Large intestine (tissue), 12 donors: ENCODE measurements at places on chromosomes 1 and 21. TPM values are rescaled to one million over a fixed set of nuclear protein-coding genes. Genes with fewer than 3 reads are reported as not detected.

LMX1A gene
- 1.3 TPM for polyA plus RNA-seq

OPRD1 gene
- 1.5 TPM for polyA plus RNA-seq

KAZN gene
- 30.4 TPM for polyA plus RNA-seq

DIO1 gene
- polyA plus RNA-seq, result 0.58 TPM

PALMD gene
- 4.6 TPM for polyA plus RNA-seq

BACE2 gene
- polyA plus RNA-seq, result 20.7 TPM

SON gene
- polyA plus RNA-seq, result 252 TPM

PSRC1 gene
- polyA plus RNA-seq, result 12.9 TPM

CTXND2 gene
- polyA plus RNA-seq, result not detected

PTPRC gene
- 18.9 TPM for polyA plus RNA-seq

DNA sequence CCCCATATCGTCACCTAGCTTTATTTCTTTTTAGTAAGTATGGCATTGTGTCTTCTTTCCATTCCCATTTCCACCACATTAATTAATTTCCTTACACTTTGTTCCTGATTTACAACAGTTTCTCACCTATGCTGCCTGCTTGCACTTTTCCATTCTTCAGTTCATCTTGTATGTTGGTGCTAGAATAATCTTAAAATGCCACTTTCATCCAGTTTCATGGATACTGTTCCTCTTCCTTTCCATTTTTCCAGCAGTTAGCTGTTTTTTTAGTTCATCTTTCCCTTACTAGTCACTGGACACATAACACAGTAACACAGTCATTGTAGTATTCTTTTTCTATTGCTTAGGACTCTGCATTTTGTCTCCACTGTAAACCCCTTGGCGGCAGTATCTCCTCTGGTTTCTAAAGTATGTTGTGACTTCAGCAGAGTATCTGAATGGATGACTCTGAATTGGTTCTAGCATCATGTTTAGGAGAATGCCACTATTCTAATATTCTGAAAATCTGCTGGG lies 2.1 kb downstream of the CDC7 start:
- H3K36me3 ChIP-seq, result no peaks in the 10 kb centered on the region
- no peaks in the 10 kb centered on the region for H3K27me3 ChIP-seq
- no peak overlapping the region for H3K4me3 ChIP-seq
- DNase-seq, result no peak
- peaks cover 2% of the 10 kb centered on the region for H3K4me1 ChIP-seq

GRCh38 chr1:18072066-18072465 lies 35.5 kb upstream of the IGSF21 start:
- no peak overlapping the region for H3K27ac ChIP-seq
- H3K4me1 ChIP-seq, result no peaks in the 10 kb centered on the region
- no peak for DNase-seq
- no peak overlapping the region for H3K4me3 ChIP-seq
- H3K36me3 ChIP-seq, result no peaks in the 10 kb centered on the region

- no peaks in the 10 kb centered on the region for H3K4me1 ChIP-seq
- H3K27ac ChIP-seq, result no peak overlapping the region
- no peak for DNase-seq
- no peaks in the 10 kb centered on the region for H3K27me3 ChIP-seq
These were observed 5.5 kb downstream of the CACYBP start for GRCh38 chr1:175005085-175005783.

GRCh38 chr1:156704166-156704711 lies 1.1 kb downstream of the CRABP2 start:
- no peak for DNase-seq
- peaks cover 42% of the 10 kb centered on the region for H3K4me1 ChIP-seq
- peaks cover 30% of the 10 kb centered on the region for H3K27me3 ChIP-seq
- no peak overlapping the region for H3K4me3 ChIP-seq

GRCh38 chr1:226325178-226325577 lies 16.2 kb upstream of the LIN9 start:
- no peaks in the 10 kb centered on the region for H3K36me3 ChIP-seq
- no peak overlapping the region for H3K4me3 ChIP-seq
- no peaks in the 10 kb centered on the region for H3K27me3 ChIP-seq
- H3K4me1 ChIP-seq, result no peaks in the 10 kb centered on the region

DNA sequence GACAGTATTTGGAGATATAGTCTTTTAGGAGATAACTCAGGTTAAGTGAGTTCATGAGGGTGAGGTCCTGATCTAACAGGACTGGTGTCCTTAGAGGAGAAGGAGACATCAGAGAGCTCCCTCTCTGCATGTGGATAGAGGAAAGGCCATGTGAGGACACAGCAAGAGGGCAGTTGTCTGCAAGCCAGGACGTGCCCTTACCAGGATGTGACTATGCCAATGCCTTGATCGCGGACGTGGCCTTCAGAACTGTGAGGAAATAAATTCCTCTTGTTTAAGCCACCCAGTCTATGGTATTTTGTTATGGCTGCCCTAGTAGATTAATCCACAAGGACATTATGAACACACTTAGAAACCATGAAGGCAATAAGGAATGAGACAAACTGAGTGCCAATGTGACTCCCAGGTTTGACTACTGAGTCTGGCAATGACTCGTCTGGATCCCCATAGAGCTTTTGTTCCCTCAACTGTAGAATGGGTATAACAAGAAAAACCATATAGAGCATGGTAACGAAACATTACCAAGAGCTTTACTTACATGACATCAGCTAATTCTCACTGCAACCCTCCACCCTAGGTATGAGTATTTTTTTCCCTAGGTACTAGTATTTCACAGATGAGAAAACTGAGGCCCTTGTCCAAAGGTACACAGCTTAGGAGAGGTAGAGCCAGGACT lies 6.5 kb downstream of the URB1 start:
- no peaks in the 10 kb centered on the region for H3K4me1 ChIP-seq
- H3K36me3 ChIP-seq, result peaks cover 35% of the 10 kb centered on the region

DNA sequence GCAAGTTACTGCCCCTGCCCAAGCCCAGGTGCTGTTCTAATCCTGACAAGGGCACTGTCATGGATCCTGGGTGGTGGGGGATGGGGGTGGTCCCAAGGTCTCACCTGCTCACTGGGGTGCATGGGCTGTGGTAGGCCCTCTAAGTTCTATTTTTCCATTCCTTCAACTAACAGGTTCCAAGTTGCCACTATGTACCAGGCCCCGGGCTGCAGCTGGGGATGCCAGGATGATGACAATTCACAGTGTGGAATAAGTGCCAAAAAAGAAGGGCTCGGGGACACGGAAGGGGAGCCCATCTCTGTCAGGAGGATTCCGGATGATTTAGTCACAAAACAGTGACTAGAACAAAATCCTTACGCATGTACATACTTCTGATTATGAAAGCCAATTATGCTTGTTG lies 76.0 kb downstream of the STUM start:
- H3K27me3 ChIP-seq, result no peaks in the 10 kb centered on the region
- no peaks in the 10 kb centered on the region for H3K4me1 ChIP-seq
- no peak overlapping the region for H3K27ac ChIP-seq
- H3K4me3 ChIP-seq, result no peak overlapping the region
- no peak for DNase-seq
- H3K36me3 ChIP-seq, result no peaks in the 10 kb centered on the region

DNA sequence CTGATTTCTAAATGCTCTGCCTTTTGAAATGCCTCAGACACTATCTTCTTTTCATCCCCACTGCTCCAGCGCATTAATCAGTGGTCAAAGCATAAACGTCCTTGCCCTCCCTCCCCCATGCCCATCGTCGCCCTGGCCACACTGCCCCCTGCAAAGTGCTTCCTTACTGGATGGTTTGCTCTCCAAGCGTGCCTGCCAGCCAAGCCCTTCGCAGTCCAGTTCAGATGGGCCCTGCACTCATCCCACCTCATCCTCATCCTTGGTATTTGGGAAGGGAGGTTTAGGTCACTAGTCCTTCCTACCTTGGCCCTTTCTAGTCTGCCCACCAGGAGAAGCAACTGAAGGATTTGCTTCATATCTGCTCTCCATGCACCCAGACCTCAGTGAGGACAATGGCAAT lies 3.1 kb downstream of the GJA4 start:
- H3K27me3 ChIP-seq, result peaks cover 25% of the 10 kb centered on the region
- no peak overlapping the region for H3K27ac ChIP-seq
- H3K36me3 ChIP-seq, result no peaks in the 10 kb centered on the region
- no peaks in the 10 kb centered on the region for H3K4me1 ChIP-seq

DNA sequence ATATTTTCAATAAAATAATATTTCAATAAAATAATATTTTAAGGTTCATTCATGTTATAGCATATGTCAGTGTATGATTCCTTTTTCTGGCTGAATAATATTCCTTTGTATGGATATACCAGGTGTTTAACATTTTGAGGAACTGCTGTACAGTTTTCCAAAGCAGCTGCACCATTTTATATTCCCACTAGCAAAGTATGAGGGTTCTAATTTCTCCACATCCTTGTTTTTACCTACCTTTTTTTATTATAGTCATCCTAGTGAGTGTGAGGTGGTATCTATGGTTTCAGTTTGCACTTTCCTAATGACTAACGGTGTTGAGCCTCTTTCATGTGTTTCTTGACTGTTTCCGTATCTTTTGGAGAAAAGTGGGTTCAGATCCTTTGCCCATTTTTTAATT lies 5.2 kb downstream of the DEGS1 start:
- peaks cover 4% of the 10 kb centered on the region for H3K4me1 ChIP-seq
- no peaks in the 10 kb centered on the region for H3K27me3 ChIP-seq
- peaks cover 18% of the 10 kb centered on the region for H3K36me3 ChIP-seq
- H3K4me3 ChIP-seq, result no peak overlapping the region

DNA sequence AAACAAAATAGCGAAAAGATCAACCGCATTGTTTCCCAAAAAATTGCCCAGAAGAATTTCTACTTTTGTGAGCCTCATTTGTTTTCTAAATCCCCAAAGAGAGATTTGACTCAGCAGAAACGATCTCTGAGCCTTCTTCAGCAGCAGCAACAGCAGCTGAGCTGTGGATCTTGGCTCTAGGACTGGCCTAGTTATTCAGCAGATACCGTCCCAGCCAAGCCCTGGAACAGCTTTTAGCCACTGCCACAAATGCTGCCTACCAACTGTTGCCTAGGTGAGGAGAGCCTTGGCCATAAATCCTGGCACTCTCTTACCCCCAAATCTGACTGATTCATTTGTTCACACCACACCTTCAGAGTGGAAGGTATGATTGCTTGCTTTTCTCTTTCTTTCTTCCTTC lies 320.1 kb downstream of the TGFB2 start:
- H3K4me1 ChIP-seq, result no peaks in the 10 kb centered on the region
- H3K27me3 ChIP-seq, result no peaks in the 10 kb centered on the region
- H3K27ac ChIP-seq, result no peak overlapping the region

- peak overlapping the region; percentile 82 for H3K27ac ChIP-seq
- no peaks in the 10 kb centered on the region for H3K27me3 ChIP-seq
- peak; percentile 19 for DNase-seq
- no peaks in the 10 kb centered on the region for H3K36me3 ChIP-seq
These were observed 33.7 kb downstream of the RASAL2 start for GRCh38 chr1:178127482-178128191.

DNA sequence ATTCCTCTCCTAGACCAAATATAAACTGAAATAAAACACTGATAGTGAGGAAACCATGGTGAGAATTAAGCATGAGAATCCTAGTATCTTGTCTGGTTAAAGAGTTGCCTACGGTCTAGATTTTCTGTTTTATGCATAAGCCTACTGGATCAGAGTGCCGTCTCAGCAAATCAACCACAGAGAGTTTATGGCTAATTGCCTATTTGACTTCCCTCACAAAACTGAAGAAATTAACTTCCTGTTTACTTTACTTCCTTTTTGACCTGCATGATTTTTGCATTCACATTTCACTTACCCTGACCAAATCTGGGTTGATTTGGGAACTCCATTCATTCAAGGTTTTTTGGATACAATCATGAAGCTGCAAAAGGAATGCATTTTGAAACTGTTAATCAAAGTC lies 5.0 kb downstream of the GCLM start:
- H3K27me3 ChIP-seq, result no peaks in the 10 kb centered on the region
- peaks cover 6% of the 10 kb centered on the region for H3K4me1 ChIP-seq
- H3K36me3 ChIP-seq, result peaks cover 5% of the 10 kb centered on the region
- DNase-seq, result peak; percentile 14
- no peak overlapping the region for H3K4me3 ChIP-seq
